ENCODE measurements at places on chromosomes 16 and 17.
A peak's percentile ranks its signal among the peaks of the same experiment; 100 is the strongest.

DNA sequence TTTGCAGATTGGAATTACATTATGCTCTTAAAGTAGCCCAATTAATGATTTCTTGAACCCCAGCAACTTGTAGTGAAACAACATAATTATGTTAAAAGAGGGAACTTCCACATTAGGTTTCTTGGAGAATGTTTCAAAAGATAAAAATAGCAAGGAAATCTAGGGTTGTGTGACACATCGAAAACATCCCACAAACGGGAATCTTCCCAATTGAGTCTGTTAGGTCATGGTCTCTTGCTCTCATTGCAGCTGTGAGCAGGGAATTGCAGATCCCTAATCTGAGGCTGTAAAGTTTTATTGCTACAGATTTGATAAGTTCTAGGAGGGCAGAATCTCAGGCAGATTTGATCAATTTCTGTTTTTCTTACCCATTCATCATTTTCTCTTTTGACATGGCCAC is 6.7 kb upstream of the LPO start:
- no peak for DNase-seq

- peak; percentile 71 for DNase-seq
Observed at GRCh38 chr17:77528516-77529327, 388.0 kb downstream of the SEC14L1 start.

- DNase-seq, result peak; percentile 19
Observed at GRCh38 chr16:8127070-8127469, 463.2 kb downstream of the TMEM114 start.

GRCh38 chr17:75093548-75094158 is 5.9 kb downstream of the SLC16A5 start:
- no peak for DNase-seq

GRCh38 chr17:56172517-56172982 is 19.3 kb downstream of the ANKFN1 start:
- peak; percentile 41 for DNase-seq

DNA sequence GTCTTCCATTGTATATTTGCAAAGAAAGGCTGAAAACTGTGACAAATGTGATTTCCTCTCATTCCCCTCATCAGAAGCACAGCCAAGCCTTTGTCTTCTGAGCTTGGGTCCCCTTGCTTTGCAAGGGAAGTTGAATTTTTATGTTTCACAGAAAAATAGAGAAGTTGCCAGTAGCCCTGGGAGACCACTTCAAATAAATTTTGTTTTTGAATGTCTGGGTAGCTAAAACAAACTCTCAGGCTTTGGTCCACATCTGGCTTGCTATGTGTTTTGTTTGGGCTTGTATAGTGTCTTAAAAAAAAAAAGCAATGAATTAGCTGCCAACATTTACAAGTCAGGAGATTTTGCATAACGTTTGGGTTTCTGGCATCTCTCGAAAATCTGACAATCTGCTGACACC is 24.1 kb downstream of the PIK3R6 start:
- no peak for DNase-seq
